ENCODE measurements at places on chromosomes 4 and X.

DNA sequence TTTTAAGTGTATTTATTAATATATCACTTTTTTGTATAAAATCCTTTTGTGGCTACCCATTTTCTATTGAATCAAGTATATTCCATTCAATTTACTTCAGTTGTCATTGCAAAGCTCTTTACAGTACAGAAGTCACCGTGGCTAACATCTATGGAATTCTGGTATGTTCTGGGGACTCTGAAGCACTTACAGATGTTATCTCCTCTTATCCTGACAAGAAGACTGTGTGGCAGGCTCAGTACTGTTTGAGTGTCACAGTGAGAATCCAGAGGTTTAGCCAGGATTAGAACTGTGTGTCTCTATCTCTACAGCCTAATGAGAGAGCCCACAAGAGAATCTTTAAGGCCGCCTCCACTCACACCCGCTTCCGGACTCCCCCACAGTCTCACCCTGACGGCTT is 78.2 kb upstream of the SORBS2 start:
- DNase-seq: no peak

DNA sequence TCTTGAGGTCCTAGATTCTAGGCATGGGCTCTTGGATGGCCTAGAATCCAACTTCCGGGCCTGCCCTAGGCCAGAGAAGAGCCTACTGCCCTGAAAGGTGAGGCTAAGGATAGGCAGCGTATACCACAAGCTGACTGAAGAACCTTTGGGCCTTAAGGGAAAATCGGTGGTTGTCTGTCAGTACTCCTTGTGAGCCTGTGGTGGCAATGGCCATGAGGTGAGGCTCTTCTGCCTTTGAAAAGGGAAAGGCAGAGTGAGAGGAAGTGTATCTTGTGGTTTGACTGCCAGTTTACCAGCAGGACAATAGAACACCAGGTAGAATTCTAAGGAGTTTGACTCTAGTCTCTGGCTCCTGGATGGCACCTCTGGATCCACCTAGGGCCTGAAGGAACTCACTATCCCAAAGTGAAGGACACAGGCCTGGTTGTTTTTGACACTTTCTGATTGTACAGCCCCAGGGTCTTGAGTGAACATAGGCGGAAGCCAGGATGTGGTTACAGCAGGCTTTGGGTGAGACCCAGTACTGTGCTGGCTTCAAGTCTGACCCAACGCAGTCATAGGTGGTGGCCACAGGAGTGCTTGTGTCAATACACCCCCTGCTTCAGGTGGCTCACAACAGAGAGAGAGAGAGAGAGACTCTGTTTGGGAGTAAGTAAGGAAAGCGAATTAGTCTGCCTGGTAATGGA is 20.9 kb downstream of the ITIH6 start:
- no peak for DNase-seq

- DNase-seq: no peak
These were observed 93.6 kb upstream of the SMAD1 start for GRCh38 chr4:145388043-145388442.

DNA sequence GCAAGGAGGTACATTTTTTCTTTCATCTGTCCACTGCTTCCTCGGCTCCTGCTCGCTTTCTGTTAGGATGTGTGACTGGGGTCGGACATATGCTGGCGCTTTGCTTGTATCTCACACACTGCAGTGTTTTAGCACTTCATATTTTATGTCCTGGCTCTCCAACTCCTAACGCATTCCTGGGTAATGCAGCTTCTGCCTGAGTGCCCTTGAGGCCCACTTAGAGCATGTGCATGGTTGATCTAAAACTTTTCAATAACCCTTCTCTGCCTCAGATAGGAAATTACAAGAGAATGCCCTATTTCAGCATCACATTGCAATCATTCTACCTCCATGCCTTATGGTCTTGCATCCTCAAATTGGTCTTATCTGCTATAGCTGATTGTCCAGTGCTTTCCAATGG is 65.3 kb downstream of the NEIL3 start:
- no peak for DNase-seq

DNA sequence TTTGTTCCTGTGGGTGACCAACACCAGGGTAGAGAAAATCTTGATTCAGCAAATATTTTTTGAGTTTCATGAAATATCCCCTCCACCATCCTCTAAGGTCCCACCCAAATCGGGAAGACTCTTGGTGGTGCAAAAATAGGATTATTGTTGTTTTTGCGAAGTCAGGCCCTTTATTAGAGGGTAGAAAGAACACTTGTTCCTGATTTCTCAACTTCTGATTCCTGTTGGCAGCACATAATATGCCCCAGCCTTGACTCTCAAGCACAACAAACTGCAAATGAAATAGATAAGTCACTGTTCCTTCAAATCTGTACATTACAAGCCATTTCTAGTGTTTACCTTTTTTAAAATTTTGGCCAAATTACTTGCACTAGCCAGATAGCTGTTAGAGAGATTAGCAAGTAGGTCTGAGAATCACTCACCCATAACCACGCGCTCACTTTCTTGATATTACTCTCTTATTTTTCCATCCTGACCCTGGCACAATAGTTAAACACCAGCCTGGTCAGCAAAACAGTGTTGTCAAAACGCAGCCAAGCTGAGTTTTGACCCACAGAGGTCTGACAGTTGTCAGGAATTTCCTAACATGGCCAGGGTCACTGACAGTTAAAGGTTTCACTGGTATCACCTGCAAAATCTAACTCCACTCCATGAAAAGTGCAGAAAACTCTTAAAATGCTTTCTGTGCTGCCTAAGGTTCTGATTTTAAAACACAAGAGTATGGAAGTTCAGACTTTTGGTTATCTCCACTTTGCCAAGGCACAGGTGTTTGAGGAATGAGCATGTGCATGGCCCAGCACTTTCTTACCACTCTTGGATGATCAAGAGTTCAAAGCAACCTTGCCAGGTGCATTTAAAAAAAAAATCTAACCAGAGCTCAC is 69.8 kb downstream of the RBM47 start:
- DNase-seq: no peak

DNA sequence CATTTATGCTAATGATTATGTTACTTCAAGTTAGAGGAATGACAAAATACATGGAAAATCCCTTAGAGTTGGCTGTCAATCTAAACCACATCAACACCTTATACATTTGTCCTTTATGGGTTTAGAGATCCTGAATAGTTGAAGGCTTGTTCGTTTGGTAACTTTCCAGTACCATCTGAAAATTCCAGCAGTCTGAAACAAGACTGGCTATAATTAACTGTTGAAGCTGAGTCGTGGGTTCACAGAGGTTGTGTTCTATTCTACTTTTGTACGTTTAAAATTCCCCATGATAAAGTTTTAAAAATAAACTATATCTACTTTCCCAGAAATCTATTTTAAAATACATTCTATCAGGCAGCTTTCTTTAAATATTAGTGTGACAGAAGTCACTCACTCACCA is 73.0 kb downstream of the USP46 start:
- no peak for DNase-seq

GRCh38 chr4:56008206-56008605 is 59.5 kb downstream of the CEP135 start:
- DNase-seq: no peak

GRCh38 chrX:819684-820083 is 189.1 kb downstream of the SHOX start:
- DNase-seq: no peak

DNA sequence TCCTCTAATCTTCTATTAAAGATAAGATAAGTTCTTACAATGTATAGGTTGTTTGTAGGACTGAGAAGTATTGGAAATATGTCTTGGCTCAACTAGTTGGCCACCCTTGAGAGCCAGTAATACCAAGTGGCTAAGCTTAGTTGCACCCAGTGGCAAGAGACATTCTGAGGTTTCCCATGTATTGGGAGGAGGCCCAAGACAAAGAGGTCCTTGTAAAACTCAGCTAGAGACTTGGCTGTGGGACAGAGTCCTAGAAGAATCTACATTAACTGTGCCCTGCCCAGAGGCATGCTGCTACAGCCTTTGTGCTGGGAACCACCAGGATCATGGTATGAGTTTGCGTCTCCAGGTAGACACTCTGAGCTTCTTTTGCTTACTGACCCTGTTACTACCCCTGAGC is 41.9 kb upstream of the SLC4A4 start:
- DNase-seq: no peak

DNA sequence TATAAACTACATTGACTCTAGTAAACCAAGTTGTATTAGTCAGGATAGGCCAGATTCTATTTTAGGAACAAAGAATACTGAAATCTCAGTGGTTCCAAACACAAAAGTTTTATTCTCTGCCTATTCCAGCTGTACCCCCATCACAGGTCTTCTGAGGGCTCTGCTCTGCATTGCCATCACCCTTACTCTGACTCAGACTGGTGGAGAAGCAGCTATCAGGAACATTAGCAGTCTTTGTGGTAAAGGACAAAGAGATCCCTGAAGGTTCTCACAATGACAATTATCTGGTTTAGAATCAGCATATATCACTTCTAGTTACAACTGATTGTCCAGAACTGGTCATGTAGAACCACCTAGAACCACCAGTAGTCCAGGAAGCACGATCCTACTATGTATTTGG is 251.1 kb downstream of the GLUD2 start:
- DNase-seq: no peak

DNA sequence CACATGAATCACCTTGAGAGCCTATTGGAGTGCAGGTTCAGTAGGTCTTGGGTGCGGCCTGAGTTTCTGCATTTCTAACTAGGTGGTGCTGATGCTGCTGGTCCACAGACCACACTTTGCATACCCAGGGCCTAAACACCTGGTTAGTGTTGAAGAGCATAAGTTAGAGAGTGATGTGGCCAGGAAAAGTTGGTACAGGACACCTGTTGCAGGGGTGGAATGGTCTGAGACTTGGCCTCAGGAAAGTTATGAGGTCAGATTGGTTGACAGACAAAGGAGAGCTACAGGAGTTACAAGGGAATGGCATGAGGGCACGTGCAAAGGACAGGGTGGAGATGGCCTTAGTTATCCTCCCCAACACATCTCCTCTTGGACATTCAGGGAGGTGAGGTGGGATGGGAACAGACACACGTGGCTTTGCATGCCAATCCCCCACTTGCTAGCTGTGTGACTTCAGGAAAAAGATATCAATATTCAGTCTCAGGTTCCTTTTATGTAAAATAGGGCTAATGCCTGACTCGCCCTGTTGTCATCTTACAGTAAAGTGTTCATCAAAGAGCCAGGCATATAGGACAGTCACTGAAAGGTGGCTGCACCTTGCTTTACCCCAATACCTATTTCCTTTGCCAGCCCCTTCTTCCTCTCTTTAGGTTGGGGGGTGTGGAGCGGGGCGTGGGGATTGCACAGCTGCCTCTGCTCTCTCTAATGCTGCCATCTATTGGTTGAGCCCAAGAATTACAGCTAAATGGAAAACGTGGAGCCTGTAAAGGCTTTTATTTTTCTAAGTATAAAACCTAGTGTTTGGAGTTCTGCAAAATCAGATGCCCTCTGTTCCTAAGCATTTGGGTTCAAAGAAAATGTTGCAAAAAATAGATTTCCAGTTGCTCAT is 47.5 kb downstream of the ATG4A start:
- DNase-seq: peak; percentile 3

- no peak for DNase-seq
These were observed 228.1 kb downstream of the ARHGAP24 start for GRCh38 chr4:85703096-85703495.

DNA sequence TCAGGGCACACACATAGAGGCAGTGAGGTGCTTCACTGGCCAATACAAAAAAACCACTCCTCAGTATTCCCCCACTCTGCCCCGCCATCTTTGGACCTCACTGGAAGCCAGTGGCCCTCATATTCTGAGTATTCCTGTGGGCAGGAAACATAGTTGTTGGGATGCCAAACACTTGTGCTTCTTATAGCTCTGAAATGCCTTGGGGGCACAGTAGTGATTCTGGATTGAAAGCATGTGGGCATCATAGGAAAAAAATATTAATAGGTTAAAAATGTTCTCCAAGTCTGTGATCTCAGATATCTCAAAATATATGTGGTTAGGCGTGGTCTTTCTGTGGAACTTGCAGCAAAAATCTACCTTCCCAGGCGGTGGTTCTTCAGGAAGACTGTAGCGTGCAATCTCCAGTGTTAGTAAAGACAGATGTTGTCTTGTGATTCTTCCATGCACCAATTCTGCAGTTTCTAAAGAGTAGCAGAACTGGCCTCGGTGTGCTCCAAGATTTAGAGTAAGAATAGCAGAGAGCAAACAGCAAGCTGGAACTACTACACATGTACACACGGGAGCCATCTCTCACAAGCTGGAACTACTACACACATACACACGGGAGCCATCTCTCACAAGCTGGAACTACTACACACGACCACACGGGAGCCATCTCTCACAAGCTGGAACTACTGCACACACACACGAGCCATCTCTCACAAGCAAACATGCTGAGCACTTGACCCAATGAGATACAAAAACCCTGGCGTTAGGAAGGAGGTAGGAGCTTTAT is 8.0 kb upstream of the TENM3 start:
- no peak for DNase-seq

GRCh38 chr4:170259631-170260153 is 169.9 kb upstream of the AADAT start:
- peak; percentile 62 for DNase-seq

- DNase-seq: no peak
These were observed 48.2 kb upstream of the PPP2R3B start for GRCh38 chrX:434946-435345.

DNA sequence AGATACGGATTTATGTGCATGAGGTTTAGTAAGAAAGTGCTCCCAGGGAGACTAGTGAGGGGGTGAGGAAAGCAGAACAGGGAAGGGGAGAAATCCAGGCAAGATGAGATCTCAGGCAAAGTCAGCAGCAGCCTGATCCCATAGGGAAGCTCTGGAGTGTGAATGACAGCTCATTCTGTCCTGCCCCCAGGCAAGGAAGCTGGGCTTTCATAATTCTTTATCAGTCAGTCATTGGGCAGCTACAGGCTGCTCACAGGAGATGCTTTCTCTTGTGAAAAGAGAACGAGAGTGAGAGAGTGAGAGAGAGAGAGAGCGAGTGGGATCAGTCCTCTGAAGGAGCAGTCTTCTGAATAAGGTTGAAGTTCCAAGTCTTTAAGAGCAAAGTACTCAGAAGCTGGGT is 48.1 kb downstream of the SRPX start:
- DNase-seq: no peak

DNA sequence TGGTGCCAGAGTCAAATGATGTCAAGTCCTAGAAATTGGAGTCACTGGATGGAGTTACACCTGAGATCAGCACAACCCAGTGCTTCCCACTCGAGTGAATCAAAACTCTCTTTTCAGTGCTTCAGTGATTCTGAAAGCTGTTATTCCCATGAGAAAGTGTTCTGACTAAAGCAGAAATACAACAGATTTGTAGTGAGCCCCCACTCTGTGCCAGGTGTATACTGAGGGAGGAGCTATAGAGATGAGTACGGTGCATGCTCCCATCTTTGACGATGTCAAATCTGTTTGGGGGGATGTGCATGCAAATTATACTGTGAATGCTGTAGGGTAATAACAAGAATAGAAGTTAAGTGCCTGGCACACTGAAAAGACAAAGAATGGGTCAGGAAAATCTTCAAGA is 330.2 kb downstream of the HS3ST1 start:
- DNase-seq: peak; percentile 72

- DNase-seq: no peak
These were observed 951.3 kb downstream of the STIM2 start for GRCh38 chr4:27811948-27812347.

GRCh38 chrX:6460893-6461490 is 73.9 kb downstream of the VCX3A start:
- no peak for DNase-seq
